Activated CD8-positive, alpha-beta T cell treated with anti-CD3 and anti-CD28 coated beads, Interleukin-2, amount 10 ng/mL, durations not matched to agents 7 days and 5 days (primary cell): ENCODE measurements at places on chromosomes 1 and 21. TPM values are rescaled to one million over a fixed set of nuclear protein-coding genes. Genes with fewer than 3 reads are reported as not detected.

- DNase-seq, result no peak
Measured at GRCh38 chr1:155015527-155016230, 13.1 kb downstream of the ZBTB7B start.

DNA sequence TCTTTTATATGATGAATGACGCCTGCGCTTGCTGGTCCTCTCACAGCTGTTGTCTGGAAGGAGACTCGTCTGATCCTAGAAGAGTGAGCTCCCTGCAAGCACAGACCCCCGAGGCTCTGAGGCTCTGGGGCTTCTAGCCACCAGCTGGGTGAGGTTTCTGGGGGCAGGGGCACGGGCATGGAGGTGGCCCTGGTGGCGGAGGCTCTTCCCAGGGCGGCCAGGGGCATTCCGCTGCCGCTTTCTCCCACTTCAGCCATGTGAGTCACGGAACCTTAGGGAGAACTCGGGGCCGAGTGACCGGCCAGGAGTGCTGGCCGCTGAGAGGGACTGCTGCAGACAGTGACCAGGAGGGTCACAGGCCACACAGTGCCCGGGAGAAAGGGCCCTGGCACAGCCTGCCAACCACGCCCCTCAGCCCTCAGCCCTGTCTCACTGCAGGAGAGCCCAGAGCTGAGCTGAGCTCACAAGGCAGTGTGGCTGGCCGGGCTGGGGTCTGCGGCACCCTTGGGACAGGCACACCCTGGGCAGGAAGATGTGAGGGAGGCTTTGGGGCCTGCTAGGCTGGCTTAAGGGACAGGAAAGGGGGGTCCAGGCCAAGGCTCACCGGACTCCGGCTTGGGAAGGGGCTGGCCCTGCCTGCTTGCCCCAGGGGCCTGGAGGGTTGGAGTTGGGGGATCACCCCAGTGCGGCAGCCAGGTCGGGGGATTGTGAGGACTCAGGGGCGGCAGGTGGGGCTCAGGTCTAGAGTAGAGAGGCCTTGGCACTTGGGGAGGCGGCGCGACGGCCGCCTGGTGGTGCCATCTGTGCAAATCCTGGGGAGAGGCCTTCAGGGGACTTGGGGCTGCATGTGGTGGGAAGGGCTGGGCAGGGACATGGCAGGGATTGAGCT lies 35.7 kb downstream of the MORN1 start:
- no peak for DNase-seq

DNA sequence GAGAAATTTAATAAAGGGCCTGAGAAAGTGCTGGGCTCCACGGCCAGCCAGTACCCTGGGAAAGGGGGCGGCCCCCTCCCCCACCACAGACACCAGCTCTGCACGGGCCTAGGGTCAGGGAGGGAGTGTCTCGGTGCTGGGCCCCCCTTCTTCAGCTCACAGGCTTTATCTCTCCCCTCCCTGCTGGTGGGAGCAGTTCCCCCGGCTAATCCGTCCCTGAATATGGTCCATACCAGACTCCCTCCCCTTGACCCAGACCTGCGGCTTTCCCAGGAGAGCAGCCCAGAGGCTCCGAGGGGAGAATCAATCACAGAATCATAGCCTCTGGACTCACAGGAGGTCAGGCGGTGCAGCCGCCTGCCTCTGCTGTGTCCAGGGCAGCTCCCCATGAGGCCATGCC lies 26.0 kb upstream of the RSPO1 start:
- no peak for DNase-seq

GRCh38 chr1:161949548-161949947 lies 74.1 kb downstream of the OLFML2B start:
- DNase-seq, result no peak

- DNase-seq, result no peak
Measured at GRCh38 chr1:44637702-44638411, 36.4 kb downstream of the TMEM53 start.

DNA sequence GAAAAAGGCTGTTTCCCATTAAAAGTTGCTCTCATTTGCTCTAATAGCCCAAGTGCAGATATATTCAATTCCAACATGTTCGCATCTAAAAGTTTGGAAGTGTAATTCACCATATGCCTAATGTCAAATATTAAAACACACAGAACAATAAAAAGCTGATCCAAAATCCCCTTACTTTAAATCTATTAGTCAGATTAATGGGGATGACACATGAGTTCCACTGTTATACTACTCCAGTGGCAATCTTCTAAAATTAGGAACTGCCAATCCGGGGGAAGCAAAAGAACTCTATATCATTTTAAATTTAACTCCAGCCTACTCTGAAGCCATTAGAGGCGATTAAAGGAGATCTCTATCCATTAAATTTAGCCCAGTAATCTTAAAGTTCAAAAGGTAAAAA lies 317.1 kb downstream of the NTNG1 start:
- DNase-seq, result no peak

The GJA8 gene
- total RNA-seq, result not detected
